ENCODE measurements at places on chromosomes 2 and 18. TPM values are rescaled to one million over a fixed set of nuclear protein-coding genes. Genes with fewer than 3 reads are reported as not detected.

MAL gene
- total RNA-seq: 5.0 TPM

CABYR gene
- 1.3 TPM for total RNA-seq

NT5C1B gene
- not detected for total RNA-seq

L3MBTL4 gene
- total RNA-seq: 14.9 TPM

POMC gene
- total RNA-seq: 7.7 TPM

C2orf76 gene
- 6.2 TPM for total RNA-seq

FAM110C gene
- 4.2 TPM for total RNA-seq

SNTG2 gene
- total RNA-seq: 5.7 TPM

DLX2 gene
- total RNA-seq: not detected

CAMKMT gene
- 17.8 TPM for total RNA-seq

CFAP65 gene
- 17.8 TPM for total RNA-seq

NR4A2 gene
- 8.1 TPM for total RNA-seq
